ENCODE measurements at places on chromosomes 7 and 10.

DNA sequence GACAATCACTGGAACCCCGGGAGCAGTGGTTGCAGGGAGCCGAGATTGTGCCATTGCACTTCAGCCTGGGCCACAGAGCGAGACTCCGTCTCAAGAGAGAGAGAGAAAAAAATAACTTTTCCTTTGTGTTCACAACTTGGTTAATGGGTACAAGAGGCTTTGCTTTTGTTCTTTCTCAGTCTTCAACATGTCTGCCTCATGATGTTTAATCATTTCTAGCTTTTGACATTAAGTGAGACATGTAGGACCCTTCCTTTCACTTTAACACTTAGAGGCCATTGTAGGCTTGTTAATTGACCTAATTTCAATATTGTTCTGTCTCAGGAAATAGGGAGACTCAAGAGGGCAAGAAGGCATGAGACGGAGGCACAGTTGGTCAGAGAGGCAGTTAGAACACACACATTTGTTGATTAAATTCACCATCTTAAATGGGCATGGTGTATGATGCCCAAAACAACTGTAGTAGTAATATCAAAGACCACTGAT is 9.3 kb upstream of the CRCP start:
- DNase-seq, result no peak

- DNase-seq, result no peak
Measured at GRCh38 chr10:112970021-112970420, 20.0 kb downstream of the TCF7L2 start.

- DNase-seq, result no peak
Measured at GRCh38 chr7:55642266-55642665, 70.0 kb upstream of the VOPP1 start.

DNA sequence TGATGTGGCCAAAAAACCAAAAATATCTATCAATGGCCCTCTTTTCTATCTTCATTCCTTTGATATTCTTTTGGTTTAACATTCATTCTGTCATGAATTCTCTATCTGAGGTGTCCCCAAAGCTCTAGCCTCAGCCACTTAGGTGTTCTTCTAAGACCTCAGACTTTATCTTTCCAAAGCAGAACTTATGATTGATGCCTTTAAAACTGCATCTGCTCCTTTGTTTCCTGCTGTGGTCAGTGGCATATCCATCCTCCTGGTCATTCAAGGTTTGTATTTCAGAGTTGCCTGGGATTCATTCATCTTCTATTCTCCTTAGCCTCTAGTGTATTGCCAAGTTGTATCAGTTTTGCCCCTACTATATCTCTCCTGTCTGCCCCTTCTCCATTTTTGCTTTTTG is 30.6 kb downstream of the FHIP2A start:
- DNase-seq, result no peak

DNA sequence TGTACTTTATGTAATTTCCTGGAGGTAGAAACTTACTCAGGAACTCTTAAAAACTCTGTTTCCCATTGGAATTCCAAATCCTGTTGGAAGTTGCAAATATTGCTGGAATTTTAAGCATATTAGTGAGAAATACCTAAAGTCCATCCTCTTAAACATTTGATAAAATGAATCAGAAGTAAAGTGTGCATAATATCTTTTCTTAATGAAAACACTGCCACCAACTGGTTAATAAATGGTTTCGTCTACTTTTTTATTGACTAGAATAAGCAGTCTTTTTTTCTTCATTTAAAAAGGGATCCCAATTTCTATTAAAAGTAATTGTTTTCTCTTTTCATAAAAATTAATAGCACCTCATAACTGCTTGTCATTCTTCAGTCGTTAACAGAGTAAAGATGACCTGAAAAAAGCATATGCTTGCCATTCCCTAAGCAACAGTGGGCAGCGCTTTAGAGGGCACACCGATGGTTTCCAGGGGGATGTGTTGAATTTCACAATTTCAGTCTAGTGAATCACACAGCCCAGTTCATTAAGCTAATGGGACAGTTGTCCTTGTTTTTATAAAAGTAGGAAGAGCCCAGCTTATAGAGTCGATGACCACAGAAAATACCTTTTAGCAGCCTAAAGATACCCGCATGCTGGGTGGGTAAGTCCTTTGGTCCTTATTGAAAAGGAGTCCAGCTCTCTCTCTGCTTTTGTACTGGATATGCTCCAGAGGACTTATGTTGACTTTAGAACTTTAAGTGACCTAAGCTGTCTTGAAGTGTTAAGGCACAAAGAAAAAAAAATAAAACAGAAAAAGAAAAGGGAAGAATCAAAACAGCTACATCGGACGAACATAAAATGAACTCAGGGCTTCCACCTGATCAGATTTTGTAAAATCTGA is 28.5 kb downstream of the NPS start:
- DNase-seq, result no peak

- DNase-seq, result no peak
Measured at GRCh38 chr7:158695726-158696452, 8.7 kb downstream of the NCAPG2 start.

- no peak for DNase-seq
Measured at GRCh38 chr7:149172534-149172920, 22.8 kb upstream of the ZNF282 start.

GRCh38 chr7:155997431-155998327 is 185.4 kb upstream of the SHH start:
- DNase-seq, result no peak

DNA sequence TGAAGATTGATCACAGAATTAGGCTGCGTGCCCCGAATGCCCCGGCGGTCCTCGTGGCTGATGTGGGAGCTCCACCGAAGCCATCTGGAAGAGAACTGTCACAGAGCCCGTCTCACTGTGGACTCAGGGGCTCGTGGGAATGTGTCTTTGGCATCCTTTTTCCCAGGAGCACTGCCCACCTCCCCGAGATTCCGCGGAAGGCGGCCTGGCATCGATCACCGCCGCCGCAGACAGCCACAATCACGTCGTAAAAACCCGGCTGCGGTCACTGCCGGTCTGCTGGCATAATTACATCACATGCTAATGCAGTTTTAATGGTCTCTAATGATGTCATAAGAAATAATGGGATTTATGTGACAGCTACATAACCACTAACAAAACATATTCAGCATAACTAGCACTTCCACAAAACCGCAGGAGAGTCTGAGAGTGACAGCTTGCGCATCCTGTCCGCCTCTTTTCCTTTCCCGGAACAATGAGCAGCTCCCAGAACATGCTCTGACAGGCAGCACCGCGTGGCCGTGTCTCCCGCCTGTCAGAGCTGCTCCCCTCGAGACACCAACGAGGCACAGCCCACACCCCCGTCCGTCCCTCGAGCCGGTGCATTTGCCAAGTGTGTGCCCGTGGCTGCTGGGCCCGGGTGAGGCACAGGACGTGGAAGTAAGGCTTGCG is 490.0 kb downstream of the PTPRN2 start:
- no peak for DNase-seq

DNA sequence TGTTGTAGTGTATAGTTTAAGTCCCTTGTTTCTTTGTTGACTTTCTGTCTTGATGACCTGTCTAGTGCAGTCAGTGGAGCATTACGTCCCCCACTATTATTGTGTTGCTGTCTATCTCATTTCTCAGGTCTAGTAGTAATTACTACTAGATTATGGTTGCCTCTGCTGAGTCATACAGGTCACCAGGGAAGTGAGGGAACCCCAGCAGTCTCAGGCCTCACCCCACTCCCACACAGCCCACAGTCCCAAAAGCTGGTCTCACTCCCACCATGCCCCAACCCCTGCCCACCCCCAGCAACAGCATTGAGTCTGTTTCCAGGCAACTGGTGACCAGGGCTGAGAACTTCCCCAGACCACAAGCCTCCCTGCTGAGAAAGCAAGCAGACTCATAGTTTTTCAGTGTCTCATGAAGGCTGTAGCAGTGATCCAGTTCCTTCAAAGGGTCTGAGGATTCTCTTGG is 88.0 kb downstream of the PLXDC2 start:
- no peak for DNase-seq

- no peak for DNase-seq
Measured at GRCh38 chr7:50197549-50197948, 104.5 kb upstream of the ZPBP start.

DNA sequence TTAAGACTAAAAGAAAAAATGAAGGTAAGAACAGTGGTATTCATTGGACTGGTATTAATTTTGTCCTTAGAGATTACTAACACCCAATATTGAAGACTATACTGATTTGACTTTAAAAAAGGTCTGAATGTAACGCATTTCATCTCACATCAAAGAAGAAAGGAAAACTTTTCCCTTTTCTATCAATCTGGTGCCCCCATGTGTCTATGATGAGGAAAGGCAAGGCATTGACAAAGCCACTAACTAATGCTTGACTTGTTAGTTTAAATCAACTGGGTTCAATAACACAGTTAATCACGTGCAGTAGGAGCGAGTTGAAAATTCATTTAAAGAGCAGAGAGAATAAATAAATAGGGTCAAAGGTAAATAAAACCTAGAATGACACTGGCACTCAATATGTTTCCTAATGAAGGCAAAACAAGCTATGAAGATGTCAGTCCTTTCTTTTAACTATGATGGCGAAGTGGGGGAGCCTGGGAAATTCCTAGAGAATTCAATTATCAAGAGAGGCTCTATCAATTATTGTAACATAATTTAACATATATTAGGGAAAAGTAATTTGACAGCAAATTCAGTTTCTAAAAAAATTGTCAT is 180.9 kb downstream of the ANK3 start:
- DNase-seq, result no peak

DNA sequence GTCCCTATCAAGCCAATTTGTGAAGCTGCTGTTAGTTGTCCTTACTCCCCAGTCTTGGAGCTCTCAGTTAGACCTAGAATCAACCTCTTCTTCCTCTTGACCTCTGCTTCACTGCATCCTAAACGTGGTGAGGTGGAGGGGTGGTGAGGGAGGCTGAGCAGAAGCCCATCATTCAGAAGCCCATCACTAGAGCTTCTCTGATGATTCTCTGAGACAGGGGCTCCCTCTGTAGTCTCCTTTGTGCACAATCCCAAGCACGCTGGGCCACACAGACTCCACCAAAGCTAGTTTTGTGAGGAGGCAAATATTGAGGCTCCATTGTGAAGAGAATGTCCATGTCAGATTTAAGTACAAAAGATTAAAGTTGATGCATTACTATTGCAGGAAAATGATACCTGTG is 163.8 kb upstream of the PRSS1 start:
- no peak for DNase-seq

DNA sequence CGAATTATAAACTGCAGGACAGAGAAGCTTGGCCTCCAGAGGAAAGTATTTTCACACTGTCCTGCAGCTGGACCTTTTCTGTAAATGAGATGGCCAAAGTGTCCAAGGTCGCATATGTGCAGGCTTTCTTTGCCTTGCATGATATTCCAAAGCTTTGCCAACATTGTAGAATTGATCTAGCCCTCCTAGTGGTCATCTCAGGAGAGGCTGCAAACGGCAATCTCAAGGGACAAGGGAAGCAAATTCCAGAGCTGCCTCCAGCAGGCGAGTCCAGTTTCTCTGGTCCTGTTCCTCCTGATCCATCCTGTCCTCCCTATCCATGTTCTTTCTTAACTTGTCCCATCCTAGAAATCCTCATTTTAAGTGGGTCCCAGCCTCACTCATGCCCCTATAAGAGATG is 373.4 kb upstream of the PCDH15 start:
- no peak for DNase-seq

- no peak for DNase-seq
Measured at GRCh38 chr10:76399226-76399625, 967.8 kb downstream of the LRMDA start.

DNA sequence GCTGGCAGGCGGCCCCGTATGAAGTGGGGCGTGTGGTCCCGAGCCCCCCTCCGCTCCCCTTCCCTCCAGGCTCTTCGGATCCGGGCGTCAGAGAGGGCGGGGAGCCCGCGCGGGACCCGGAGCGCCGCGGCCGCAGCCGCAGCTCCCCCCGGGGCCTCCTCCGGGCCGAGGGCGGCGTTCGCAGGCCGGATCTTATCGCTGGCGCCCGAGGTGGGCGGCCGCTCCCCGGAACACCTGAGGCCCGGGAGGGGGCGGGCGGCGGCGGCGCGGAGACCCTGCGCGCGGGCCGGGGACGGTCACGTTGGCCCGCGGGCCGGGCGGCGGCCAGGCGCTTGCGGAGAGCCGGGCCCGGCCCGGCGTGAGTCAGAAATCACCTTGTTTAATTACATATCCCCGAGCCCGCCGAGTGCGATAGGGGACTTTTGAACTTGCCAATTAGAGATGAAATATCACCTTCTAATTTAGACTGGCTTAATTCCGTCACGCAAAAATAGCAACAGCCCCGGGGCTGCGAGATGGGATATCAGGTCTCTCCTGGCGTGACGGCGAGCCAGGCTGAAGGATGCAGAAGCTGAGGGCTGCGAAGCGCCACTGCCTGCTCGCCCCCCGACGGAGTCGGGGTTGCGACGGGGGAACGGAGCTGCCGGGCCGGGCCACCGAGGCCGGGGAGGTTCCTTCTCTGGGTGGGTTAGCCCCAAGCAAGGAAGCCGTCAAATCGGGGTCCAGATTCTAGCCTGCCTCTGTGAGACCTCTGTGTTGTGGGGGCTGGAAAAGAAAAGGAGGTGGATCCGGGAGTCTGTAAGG is 43.4 kb downstream of the LDB3 start:
- peak; percentile 66 for DNase-seq

DNA sequence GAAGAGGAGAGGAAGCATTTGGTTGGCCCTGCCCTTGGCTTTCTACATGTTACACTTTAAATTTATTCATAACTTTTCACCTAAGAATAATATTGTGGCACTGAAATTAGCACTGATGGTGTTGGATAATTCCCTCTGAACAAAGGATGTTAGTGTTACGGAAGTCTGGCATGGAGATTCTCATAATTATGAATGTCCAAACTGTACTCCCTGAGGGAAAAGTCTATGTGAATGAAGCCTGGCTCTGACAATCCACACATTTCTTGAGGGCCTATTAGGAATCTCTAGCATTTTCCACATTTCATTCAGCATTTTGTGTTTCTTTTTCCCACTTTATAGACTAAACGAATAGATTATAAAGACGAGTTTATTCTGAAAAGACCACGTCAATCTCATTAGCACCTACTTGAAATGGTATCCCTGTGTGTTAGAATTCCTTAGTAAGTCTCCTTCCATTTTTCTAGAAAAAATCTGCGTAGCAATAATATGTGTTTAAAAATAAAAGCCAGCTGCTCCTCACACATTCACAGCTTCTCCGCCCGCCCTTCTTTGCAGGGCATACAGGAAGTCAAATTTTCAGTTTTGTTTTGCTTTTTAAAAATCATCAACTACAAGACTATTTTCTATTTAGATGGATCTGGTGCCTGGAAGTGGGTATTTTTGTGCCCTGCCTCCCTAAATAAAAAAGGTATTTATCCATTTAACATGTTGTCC is 131.8 kb upstream of the PALS2 start:
- DNase-seq, result no peak

- no peak for DNase-seq
Measured at GRCh38 chr7:111010798-111011197, 80.1 kb upstream of the LRRN3 start.

- peak; percentile 86 for DNase-seq
Measured at GRCh38 chr10:36349445-36350078, 707.5 kb upstream of the FZD8 start.
